ENCODE measurements at places on chromosomes 6 and 20.

- DNase-seq, result no peak
These were observed 3.8 kb downstream of the EZR start for GRCh38 chr6:158815379-158815724.

DNA sequence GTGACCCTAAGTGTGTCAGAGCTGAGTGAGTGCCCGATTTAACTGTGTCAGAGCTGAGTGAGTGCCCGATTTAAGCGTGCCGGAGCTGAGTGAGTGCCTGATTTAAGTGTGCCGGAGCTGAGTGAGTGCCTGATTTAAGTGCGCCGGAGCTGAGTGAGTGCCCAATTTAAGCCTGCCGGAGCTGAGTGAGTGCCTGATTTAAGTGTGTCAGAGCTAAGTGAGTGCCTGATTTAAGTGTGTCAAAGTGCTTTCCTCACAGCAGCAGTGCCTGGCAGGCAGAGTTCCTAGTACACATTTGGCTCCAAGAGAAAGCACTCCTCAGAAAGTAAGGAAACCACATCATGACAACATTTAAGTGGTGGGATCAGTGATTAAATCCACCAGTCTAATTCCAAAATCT, 13.2 kb downstream of the SERAC1 start:
- DNase-seq, result no peak

- no peak for DNase-seq
These were observed 30.9 kb upstream of the OCSTAMP start for GRCh38 chr20:46581391-46581790.

GRCh38 chr6:116015561-116015960, 45.1 kb downstream of the FRK start:
- no peak for DNase-seq

GRCh38 chr20:53384392-53384791, 209.2 kb downstream of the ZNF217 start:
- DNase-seq, result no peak

DNA sequence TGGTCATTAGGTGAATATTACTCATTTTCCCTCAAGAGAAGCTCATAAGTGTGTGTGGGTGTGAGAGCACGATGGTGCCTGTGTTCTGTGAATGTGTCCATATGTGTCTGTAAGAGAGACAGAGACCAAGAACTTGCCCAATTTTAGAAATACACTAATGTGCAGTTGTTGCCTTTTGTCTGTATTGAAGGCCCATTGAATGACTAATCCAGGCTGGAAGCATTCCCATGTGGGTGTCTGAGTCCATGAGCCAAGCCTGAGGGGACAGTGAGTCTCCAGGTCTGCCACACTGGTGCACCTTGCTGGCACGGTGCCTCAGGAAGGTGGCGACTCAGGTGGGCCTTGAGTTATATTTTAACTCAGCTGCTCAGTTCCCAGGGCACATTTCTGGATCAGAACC, 25.5 kb upstream of the ASXL1 start:
- no peak for DNase-seq

DNA sequence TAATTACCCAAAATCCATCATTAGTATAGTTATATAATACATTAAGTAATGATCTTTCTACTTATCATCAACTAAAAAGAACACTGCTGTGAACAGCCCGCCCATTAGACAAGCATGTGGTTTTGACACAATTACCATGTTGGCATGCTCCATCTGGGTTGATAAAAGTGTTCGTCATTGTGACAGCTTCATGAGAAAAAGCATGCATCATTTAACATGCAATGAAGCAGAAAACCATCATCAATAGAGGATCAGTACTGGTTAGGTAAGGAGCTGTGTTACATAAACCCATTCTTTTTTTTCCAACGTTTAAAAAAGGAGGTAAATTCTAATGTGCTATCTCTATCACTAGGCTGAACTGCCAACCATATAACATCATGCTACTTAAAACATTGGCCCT, 101.9 kb downstream of the EPB41L2 start:
- no peak for DNase-seq

DNA sequence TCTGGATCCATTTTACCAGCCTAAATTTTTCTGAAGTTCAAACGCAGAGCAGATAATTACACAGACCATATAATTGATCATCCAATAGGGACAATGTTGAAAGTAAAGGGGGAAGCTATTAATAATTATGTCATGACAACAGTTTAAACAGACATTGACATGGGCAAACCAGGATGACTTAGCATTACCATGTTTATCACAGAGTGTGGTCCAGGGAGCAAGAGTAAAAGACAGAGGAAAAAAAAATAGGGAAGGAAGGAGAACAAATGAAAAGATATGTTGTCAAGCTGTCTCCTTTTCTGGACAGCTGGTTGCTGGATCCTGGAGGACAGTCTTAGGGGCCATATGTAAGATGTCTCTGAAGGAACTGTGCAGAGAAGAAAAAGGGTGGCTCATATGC, 69.4 kb upstream of the FBXL4 start:
- no peak for DNase-seq

Measured in CD4-positive, alpha-beta T cell treated with Interleukin-2 at 100 ng/mL for 4 hours (primary cell).